ENCODE measurements at places on chromosomes 3 and 15.

DNA sequence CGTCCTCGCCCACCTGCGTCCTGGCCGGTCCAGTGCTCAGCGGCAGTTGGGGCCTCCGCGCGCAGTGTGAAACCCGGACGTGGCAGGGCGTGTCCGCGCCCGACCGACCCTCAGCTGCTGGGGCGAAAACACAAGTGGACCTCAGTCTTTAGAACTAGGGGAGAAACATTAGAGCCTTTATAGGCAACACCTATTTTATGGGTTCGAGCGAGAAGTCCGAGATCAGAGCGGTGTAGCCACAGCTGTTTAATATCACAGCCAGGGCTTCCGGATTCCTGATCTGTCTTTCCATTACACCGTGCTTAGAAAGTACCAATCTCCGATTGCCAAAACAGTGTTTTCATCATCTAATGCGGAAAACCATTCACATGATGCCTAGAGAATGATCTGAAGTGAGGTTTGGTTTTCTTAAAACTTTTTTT, 506 bp downstream of the RAD51 start:
- no peak for DNase-seq

DNA sequence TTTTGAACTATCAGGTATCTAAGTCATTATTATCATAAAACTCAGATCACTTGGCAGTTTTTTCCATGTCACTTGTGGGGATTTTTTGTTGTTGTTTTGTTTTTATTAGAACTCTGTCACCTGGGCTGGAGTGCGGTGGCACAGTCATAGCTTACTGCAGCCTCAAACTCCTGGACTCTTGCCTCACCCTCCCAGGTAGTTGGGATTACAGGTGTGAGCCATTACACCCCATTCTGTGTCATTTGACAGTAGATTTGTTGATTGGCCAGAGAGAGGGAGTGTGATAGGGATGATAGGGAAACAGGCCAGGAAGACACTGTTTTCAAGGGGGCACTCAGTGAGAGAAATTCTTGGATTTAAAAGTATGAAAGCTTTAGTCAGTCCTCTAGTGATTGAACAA, 54.7 kb upstream of the SCAANT1 start:
- DNase-seq, result no peak

GRCh38 chr15:34246276-34246976, 21.6 kb downstream of the EMC4 start:
- DNase-seq, result no peak

- DNase-seq, result no peak
These were observed 105.3 kb upstream of the PEX5L start for GRCh38 chr3:180142041-180142440.

- no peak for DNase-seq
These were observed 36.0 kb upstream of the AADAC start for GRCh38 chr3:151777880-151778279.

DNA sequence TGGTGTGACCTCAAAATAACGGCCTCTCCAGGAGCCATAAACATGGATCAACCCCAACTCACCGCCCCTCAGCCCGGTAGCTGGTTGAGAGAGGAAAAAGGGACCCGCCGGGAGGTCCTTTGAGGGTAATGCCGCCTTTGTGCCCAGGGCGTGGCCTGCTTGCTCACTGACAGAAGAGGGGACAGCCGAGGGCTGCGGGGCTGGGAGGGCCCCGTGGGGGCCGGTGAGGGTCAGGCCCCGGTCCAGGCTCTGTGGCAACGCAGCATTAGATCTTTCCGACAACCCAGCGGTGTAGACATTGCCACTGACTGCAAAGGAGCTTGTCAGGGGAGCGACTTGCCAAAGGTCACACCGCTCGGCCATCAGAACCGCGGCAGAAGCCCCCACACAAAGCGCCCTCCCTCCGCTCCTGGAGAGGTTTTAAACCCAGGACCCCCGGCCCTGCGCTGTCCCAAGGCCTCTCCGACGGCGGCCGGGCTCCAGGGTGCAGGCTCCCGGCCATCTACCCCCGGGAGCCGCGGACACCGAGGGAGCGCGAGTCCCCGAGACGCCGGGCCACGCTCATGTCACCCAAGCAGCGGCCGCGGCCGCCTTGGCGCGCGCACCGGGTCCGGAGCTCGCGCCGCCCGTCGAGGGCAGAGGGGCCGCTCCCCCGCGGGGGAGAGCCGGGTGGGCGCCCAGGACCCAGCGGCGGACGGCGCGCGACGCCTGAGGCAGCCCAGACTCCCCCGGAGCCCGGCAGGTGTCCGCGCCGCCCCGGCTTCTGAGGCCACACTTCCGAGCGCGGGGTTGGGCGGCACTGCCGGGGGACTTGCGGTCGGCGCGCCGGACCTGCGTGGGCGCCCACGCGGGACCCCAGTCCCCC, 975 bp downstream of the PCSK6 start:
- no peak for DNase-seq

DNA sequence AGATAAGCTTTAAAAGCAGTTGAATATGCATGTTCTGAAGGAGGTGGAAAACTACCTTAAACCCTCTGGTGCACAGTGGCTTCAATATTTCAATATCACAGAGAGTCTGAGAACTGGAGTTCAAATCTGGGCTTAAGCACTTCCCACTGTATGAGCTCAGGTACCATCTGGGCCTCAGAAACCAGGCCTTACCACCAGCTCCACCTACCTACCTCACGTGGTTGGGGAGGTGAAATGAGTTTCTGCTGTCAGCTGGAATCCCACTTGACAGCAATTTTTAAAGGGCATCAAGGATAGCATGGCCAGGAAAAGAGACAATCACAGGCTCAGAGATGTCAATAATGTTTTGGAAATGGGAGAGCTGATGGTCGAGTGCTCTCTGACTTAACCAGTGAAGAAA, 5.0 kb downstream of the CHCHD4 start:
- DNase-seq, result no peak

DNA sequence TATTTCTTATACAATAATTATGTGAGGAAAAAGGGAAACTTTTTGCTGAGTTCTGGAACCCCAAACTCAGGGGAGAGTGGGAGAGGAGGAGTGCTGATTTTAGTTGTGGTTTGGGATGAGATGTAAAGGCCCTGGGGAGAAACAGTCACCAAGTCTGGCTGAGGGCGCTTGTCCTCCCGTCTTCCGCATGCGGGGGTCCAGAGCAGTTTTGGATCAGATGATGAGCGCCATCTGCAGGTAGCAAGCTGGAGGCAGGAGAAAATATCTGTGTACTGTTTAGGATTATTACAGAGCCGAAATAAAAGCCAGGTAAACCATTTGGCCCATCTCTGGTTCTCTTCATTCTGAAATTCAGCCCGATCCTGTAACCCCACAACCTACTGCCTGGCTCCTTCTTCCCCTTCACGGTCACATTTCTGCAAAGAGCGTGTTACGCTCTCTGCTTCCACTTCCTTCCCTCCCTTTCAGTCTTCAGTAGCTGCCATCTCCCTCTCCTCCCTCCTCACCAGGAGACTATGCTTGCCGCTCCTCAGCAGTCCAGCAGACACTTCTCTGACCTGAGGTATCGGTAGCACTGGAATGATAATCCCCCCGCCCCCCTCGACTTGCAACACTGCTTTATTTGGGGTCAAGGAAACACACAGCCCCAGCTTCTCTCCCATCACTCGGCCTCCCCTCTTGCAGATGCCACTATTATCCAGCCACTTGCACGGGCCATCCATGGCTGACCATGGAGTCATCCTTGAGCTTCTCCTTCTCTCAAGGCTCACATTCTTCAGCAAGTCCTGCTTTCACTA, 1.4 kb upstream of the PARP14 start:
- peak; percentile 73 for DNase-seq

DNA sequence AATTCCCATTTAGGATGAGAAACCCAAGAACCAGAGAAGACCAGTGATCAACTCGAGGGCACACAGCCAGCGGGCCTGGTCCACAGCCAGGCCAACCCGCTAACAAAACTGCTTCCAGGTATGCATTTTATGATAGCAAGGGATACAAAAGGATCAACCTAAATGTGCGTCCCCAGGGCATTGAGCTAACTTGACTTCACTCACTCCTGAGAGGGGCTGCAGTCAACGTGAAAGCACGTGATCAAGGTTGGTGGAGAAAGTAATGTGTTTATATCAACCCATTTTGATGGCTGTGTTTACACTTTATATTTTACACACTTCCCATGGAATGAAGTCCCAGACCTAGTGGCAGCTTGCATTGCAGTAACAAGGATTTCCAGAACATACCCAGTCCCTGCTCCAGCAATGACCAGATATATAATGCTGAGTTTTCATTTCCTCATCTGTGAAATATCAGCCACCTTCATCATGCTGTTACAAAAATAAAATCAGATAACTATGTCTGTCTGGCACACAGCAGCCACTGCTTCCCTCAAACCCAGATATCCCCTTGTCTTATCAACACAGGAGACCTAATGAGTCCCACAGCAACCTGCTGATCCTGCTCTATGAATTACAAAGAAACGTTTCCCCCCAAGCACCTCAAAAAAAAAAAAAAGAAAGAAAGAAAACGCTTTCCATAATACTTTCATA, 2.0 kb downstream of the KLHL6 start:
- DNase-seq, result no peak

DNA sequence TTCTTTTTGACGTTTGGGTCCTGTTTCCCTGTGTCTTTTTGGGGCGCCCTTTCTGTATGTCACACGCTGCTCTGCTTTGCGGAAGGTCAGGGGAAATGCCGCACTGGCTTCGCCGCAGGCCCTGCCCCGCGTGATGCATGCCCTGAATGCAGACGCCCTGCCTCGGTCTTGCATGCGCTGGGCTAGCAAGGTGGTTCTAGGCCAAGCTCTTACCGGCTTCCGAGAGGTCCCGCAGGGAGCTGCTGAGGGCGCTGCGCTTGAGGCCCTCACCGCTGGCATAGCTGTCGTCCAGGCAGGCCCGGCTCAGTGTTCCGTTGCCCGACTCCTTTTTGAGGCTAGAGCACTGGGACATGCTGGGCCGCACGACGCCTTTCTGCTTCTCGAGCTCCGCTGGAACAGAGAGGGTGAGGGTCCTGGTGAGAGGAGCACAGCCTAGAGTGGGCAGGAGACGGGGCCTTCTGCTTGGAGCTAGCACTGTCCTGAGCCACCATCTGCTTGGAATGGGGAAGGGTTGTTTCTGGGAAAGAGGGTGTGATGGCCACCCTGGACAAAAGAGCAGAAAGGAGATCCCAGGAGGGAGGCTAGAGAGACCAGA, 66.9 kb upstream of the RPL32 start:
- no peak for DNase-seq

DNA sequence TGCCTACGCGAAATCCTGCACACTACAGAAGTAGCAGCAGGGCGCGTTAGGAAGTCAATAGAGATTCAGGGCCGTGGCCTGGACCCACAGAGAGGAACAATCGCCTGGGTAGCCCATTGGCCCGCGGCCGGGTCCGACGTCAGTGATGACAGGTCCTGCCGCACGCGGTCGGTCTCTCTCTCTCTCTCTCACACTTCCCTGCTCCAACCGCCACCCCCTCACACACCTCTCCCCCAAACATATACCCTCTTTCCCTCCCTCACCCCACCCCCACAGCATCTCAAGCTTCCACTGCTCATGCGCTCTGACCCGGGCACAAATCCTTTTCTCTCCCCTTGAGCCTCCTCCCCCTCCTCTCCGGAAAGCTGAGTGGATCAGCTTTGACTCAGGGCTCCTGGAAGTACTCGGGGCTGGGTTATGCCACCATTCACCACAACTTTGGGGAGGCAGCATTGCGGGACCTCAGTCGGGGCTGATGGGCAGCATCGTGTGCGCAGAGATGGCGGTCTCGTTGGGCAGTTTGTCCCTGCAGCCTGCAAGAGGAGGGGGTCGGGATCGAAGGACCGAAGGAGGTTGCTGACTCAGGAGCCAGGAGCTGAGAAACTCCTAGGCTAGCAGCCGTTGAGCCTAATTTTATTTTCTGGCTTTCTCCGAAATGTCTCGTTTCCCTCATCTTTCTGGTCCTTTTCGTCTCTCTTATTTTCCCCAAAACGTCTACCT, 9.0 kb downstream of the ZIC4 start:
- DNase-seq, result no peak

- no peak for DNase-seq
These were observed 12.6 kb downstream of the CAPN7 start for GRCh38 chr3:15218689-15219088.

- no peak for DNase-seq
These were observed 33.4 kb downstream of the MYO1E start for GRCh38 chr15:59339252-59339672.

GRCh38 chr3:114308830-114309229, 15.0 kb downstream of the TIGIT start:
- DNase-seq, result peak; percentile 42

DNA sequence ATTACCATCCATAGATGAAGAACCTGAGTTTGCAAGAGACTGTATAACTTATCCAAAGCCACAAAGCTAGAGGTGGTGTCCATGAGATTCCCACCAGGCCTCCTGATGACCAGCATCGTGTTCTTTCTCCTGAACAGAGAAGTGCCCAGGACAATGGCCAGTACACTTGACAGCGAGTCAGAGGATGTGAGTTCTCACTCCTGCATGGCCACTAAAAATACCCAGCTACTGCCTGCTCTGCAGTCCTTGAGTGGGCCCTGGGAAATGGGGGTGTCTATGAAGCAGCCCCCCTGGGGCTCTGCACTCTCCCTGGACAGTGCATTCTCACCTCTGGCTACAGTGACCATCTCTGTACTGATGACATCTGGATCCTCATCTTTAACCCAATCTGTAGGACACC, 201.2 kb downstream of the RPLP1 start:
- DNase-seq, result no peak

GRCh38 chr3:149216193-149216869, 5.3 kb downstream of the CP start:
- DNase-seq, result no peak

DNA sequence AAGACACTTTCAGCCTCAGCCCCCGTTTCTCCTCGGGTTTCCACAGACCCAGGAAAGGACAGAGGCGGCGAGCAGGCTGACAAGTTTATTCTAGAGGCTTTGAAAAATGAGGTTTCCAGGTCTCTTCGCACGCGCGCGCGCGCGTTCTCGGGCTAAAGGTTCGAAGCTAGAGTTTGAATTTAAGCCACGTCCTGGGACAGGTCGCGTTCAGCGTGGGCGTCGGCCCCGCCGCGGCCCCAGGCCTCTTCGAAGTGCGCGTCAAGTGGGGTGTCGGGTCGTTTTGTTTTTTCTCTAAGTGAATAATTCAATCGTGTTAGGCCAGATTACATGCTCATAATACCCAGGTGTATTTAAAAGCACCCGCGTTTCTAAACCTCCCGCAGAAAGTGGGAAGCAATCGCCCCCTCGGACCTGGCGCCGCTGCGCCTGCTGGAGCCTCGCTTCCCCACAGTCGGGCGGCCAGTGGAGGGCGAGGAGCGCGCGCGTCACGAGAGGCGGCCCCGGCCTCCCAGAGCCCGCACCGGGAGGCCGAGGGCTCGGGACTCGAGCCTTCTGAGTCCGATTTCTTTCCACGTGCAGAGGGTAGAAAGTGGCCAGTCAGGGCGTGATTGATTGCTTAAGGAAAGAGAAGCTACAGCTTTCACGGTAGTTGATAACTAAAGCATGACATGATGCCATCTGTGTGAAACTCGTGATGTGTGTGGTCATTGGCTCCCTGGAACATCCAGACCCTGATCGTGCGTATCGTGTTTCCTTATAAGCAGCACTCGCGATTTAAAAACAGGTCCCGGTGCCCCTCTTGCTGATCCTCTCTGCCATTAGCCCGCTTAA, 15.8 kb upstream of the SOX2 start:
- no peak for DNase-seq

- DNase-seq, result no peak
These were observed 1.4 kb downstream of the CCR5AS start for GRCh38 chr3:46405301-46406019.

Measured in activated T-cell treated with anti-CD3 and anti-CD28 coated beads for 48 hours (primary cell).